ENCODE measurements at places on chromosomes 13 and 19.

GRCh38 chr13:83829810-83830209 lies 52.5 kb downstream of the SLITRK1 start:
- DNase-seq: no peak

GRCh38 chr13:102399791-102400674 lies 1.8 kb downstream of the FGF14 start:
- DNase-seq: no peak

GRCh38 chr19:34667349-34668076 lies 9.4 kb downstream of the SCGB2B2 start:
- peak; percentile 16 for DNase-seq

DNA sequence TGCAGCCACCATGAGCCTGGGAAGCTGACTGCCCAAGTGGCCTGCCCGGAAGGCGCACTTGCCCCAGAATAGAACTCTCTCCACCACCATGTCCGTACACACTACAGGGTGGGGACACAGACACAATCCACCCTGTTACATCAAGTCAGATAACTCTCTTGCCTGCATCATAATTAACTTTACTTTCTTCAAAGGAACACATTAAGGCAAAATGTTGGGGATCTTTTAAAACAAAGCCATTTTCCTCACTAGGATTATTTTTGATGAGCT lies 23.3 kb upstream of the VSTM2B start:
- no peak for DNase-seq

- no peak for DNase-seq
Observed at GRCh38 chr13:42497798-42498197, 76.2 kb upstream of the TNFSF11 start.

- DNase-seq: no peak
Observed at GRCh38 chr13:43132911-43133310, 109.5 kb downstream of the DNAJC15 start.

DNA sequence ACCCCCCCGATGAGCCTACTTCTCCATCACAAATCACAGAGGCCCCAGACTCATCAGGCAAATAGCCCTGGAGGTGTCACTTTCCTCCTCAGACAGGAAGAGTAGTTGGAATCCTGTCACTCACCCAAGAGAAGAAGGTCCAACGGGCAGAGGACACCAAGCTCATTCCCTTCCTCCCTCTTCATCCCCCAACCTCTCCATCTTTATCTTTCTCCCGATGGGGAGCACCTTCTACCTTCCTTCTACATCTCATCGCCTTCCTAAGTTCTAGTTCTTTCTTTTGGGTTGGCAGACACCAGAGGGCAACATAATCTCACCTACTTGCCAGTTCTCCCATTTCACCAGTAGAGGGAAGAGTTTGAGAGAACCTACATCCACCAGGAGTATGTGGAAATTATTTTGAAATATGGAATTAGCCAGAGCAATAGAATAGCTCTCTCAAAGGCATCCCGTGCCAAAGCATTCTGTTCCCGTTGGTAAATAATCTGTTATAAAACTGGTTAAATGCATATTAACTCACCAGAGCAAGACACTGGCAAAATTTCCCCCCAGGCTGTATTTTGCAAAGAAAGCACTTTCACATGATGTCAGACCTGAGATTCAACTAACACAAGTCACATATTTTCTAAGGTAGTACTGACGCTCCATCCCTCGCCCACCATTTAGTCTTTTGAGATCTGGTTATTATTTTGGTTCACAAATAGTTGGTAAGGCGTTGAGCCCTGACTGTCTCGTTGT lies 55.0 kb downstream of the ZIC5 start:
- peak; percentile 66 for DNase-seq

- no peak for DNase-seq
Observed at GRCh38 chr19:54253331-54254194, 3.5 kb downstream of the LILRB5 start.

DNA sequence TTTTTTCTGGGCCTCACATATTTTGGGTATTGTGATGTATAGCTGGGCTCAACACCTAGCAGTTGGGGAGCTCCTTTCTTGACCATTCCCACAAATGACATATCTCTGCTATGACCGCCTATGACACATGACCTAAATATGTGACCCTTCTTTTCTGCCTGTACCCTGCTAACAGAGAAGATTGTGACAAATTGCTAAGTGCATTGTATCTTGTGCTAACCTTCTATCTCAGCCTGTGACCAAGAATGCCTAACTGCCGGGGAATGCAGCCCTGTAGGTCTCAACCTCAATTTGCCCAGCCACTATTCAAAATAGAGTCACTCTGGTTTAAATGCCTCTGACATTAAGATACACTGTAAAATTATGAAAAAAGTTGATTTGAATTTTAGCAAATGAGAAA lies 6.8 kb upstream of the ZNF429 start:
- no peak for DNase-seq

DNA sequence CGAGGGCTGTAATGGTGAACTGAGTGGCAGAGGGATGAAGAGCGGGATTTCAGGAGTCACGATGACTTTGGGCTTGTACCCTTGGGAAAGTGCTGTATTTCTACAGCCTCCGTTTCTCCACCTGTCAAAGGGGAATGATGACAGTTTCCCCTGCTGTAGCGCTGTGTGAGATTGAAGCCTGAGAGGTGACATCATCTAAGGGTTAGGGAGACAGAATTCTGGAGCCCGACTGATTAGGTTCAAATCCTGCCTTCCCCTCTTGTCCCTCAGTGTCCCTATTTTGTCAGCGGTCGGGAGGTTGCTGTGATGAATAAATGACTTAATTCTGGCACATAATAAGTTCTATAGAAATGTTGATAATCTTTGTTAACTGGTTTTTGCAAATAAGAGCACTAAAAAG lies 693 bp downstream of the MRPL4 start:
- no peak for DNase-seq

All from CD4-positive, alpha-beta T cell treated with Interleukin-10 for 1 hour (primary cell).